ENCODE measurements at places on chromosomes 4 and X. TPM values are rescaled to one million over a fixed set of nuclear protein-coding genes. Genes with fewer than 3 reads are reported as not detected.

DNA sequence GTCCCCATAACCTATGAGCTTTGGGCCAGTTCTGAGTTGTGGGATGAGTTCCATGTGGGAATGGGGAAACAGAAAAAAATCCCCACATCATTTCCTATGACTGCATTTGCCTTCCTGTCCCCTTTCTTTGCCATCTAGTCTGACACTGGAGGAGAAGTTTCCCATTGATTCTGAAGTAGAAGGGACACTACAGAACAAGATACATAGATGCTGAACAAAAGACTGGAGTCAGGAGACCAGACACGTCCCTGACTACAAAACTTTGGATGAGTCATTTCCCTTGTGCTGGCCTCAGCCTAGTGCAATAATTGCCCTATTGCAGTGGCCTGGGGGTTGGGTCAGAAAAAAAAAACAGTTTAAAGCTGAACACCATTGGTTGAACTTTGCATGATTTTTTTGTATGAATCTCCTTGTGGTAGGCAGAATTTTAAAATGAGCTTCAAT, 22.1 kb downstream of the BEX3 start:
- DNase-seq = peak; percentile 80

GRCh38 chr4:30720021-30720660, at the start of gene PCDH7:
TSS of gene PCDH7 (plus strand) at chr4:30720369. CDS start at chr4:30721423, 1,054 bp downstream.
- DNase-seq = peak; percentile 80

DNA sequence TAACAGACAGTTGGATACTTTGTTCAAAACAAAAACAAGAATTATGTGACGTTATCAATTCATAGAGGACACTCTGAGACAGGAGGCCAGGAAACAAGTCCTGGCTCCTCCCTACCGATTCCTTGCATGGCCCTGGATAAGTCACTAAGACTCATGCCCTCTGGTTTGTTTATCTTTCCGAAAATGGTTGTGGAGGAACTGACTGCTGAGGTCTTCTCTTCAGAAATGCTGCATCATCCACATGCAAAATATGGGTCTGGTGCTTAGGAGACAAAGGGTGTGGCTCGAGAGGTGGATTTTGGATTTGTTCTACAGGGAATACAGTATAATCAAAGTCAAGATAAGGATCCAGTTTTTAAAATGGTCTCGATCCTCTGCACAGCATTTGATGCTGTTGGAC, 130.9 kb downstream of the RELL1 start:
- DNase-seq = peak; percentile 8

The TKTL2 gene
- not detected for total RNA-seq

The OTC gene
- not detected for total RNA-seq

The UGT2B11 gene
- total RNA-seq = not detected

The DUX4 gene
- not detected for total RNA-seq

The IL9R gene
- not detected for total RNA-seq
